ENCODE measurements at places on chromosomes 1 and 21. TPM values are rescaled to one million over a fixed set of nuclear protein-coding genes. Genes with fewer than 3 reads are reported as not detected.
A peak's percentile ranks its signal among the peaks of the same experiment; 100 is the strongest.

The CGN gene
- 0.13 TPM for polyA plus RNA-seq

The PKP1 gene
- not detected for polyA plus RNA-seq

The RABGAP1L gene
- 24.0 TPM for polyA plus RNA-seq

DNA sequence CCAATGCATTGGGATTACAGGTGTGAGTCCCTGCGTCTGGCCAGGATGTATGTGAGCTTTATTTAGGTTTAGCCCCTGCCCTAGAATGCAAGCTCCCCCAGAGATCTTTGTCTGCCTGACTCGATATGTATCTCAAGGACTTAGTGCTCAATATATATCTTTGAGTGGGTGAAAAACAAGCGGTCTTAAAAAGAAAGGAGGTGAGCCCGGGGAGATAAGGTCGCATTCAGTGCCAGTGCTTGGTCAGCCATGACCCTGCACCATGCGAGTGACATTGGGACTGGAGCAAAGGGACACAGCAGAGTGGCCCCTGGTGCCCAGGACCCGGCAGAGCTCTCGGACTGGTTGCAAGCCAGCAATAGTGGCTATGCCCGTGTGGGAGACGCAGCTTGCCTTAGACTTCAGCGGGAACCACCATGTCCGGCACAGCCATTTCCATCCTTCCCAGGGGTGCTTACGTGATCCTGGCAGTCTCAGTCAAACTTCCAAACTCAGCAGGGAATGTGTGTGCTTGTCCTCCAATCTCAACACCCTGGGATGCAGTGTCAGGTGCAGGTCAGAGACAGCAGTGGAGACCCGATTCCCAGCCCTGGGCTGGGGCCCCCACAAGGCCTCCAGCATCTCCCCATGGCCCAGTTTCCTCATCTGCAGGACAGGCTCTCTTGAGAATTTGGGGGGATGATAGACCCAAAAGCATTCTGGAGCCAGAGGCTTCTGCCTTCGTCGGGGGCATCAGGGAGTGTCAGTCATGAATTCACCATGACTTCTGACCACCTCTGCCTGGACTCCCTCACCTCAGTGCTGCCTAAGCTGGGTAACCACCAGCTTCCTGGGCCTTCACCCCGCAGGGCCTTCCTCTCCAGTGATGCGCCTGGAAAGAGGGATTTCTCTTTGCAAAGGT, 1.8 kb downstream of the MX2 start:
- no peak for DNase-seq
- no peaks in the 10 kb centered on the region for H3K27me3 ChIP-seq
- peak overlapping the region; percentile 99 for H3K4me3 ChIP-seq
- no peaks in the 10 kb centered on the region for H3K36me3 ChIP-seq
- peak overlapping the region; percentile 100 for H3K27ac ChIP-seq
- H3K4me1 ChIP-seq, result peaks cover 56% of the 10 kb centered on the region

GRCh38 chr1:53606197-53606596, 132.8 kb downstream of the GLIS1 start:
- H3K4me1 ChIP-seq, result no peaks in the 10 kb centered on the region
- H3K27me3 ChIP-seq, result no peaks in the 10 kb centered on the region
- no peak overlapping the region for H3K4me3 ChIP-seq
- DNase-seq, result no peak
- H3K36me3 ChIP-seq, result no peaks in the 10 kb centered on the region

DNA sequence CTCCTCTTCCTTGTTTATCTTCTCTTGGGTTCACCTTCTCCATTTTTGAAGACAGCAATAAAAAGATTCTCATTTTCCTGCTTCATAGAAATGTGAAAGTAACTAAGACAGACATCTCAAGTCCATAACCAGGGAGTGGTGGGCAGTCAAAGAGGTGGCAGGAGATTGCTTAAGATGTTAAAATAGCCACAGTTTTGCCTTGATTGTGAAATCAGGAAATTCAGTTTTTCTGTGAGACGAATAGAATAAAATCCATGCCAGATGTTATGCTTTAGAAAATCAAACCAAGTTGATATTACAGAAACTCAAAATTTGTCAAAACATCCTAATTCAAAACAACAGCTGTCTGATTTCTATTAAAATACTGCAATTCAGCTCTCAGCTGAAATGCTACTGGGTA, 57.2 kb downstream of the TNN start:
- no peaks in the 10 kb centered on the region for H3K36me3 ChIP-seq
- H3K4me3 ChIP-seq, result no peak overlapping the region
- peaks cover 6% of the 10 kb centered on the region for H3K27me3 ChIP-seq
- peak overlapping the region; percentile 37 for H3K27ac ChIP-seq
- H3K4me1 ChIP-seq, result peaks cover 2% of the 10 kb centered on the region

The KCNA3 gene
- 53.9 TPM for polyA plus RNA-seq

- no peaks in the 10 kb centered on the region for H3K4me1 ChIP-seq
- peaks cover 15% of the 10 kb centered on the region for H3K27me3 ChIP-seq
- no peak overlapping the region for H3K4me3 ChIP-seq
- no peak for DNase-seq
- H3K36me3 ChIP-seq, result peaks cover 11% of the 10 kb centered on the region
These were observed 102.4 kb upstream of the PKN2 start for GRCh38 chr1:88581703-88582102.

- H3K4me1 ChIP-seq, result peaks cover 9% of the 10 kb centered on the region
- no peaks in the 10 kb centered on the region for H3K36me3 ChIP-seq
- DNase-seq, result no peak
- H3K27me3 ChIP-seq, result no peaks in the 10 kb centered on the region
- no peak overlapping the region for H3K4me3 ChIP-seq
These were observed 549.1 kb downstream of the PTBP2 start for GRCh38 chr1:97270508-97271307.

- H3K36me3 ChIP-seq, result no peaks in the 10 kb centered on the region
- no peaks in the 10 kb centered on the region for H3K27me3 ChIP-seq
- no peak overlapping the region for H3K27ac ChIP-seq
- DNase-seq, result no peak
- H3K4me3 ChIP-seq, result no peak overlapping the region
These were observed 241.3 kb downstream of the KCNT2 start for GRCh38 chr1:196366817-196367495.

The SELENBP1 gene
- 0.20 TPM for polyA plus RNA-seq

GRCh38 chr1:166843769-166844596, 4.7 kb downstream of the POGK start:
- no peak overlapping the region for H3K4me3 ChIP-seq
- H3K27ac ChIP-seq, result no peak overlapping the region
- H3K4me1 ChIP-seq, result peaks cover 40% of the 10 kb centered on the region
- no peak for DNase-seq
- peaks cover 17% of the 10 kb centered on the region for H3K36me3 ChIP-seq

- H3K4me1 ChIP-seq, result peaks cover 20% of the 10 kb centered on the region
- H3K27ac ChIP-seq, result no peak overlapping the region
- peak; percentile 39 for DNase-seq
- no peak overlapping the region for H3K4me3 ChIP-seq
- no peaks in the 10 kb centered on the region for H3K36me3 ChIP-seq
- H3K27me3 ChIP-seq, result peaks cover 7% of the 10 kb centered on the region
These were observed 33.4 kb upstream of the TENT5B start for GRCh38 chr1:27045973-27046558.

DNA sequence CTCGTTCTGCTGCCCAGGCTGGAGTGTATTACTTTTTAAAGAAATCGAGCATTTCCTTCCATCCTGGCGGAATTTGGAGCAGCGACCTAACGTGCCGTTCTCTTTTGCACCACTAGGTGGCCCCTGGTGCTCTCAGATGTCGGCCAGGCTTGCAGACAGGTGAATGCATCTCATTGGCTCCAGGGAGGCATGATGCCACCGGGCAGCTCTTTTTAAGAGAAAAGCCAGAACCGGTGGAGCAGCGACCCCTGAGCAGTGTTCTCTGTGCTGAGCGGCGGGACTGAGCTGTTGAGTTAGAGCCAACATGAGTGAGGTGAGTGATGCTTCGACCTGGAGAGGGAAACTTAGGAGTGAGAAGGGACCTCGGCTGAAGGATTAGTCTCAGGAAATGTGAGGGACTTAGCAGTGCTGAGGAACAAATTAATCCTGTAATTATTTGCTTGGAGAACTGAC, at the start of gene PCP4:
Gene PCP4 (plus strand): TSS at position 241 of the 453 bp plus-strand sequence. CDS start 64 bp downstream, at position 305.
- no peaks in the 10 kb centered on the region for H3K36me3 ChIP-seq
- H3K4me3 ChIP-seq, result no peak within 1 kb of the TSS
- no peak for DNase-seq
- peaks cover 20% of the 10 kb centered on the region for H3K27me3 ChIP-seq

- no peaks in the 10 kb centered on the region for H3K4me1 ChIP-seq
- no peaks in the 10 kb centered on the region for H3K36me3 ChIP-seq
- no peak for DNase-seq
- H3K27me3 ChIP-seq, result no peaks in the 10 kb centered on the region
These were observed 339.5 kb upstream of the C1orf87 start for GRCh38 chr1:60413091-60413490.

- no peak overlapping the region for H3K4me3 ChIP-seq
- H3K27ac ChIP-seq, result peak overlapping the region; percentile 97
- H3K4me1 ChIP-seq, result peaks cover 18% of the 10 kb centered on the region
- H3K36me3 ChIP-seq, result no peaks in the 10 kb centered on the region
These were observed 55.2 kb downstream of the SLC9A1 start for GRCh38 chr1:27099587-27100334.

The ZNF678 gene
- polyA plus RNA-seq, result 15.4 TPM

The UBE2U gene
- polyA plus RNA-seq, result not detected

DNA sequence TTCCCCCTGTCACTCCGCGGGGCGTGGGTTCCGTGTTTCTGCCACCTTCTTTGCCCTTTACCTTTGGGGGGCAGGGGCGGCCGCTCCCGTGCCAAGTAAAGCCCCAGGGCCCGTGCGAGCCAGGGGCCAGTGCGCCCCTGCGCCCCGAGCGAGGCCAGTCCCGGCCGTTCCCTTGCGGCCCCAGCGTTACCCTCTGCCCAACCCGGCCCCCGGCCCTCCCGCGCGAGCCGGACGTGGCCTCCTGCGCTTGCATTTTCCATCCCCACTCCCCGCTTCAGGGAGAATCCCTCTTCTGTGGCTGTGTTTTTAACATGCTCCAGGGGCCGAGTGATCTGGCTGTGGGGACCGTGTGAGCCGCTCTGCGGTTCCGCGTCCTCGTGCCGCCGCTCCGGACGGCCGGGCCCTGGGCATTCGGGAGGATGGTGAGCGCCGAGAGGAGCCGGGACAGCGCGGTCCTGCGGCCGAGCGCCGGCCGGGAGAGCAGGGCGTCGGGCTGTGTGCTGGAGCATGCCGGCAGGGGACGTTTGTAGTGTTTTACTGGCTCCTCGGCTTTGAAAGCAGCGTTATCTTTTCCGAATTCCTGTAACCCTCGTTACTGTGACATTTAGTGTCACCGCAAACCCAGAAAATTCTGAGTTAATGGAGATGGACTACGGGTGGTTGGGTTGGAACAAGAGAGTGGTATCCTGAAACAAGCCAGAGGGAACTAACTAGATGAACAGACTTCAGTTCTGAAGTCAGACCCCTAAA, 1.0 kb downstream of the GALNT2 start:
- DNase-seq, result peak; percentile 25
- H3K36me3 ChIP-seq, result no peaks in the 10 kb centered on the region
- peaks cover 62% of the 10 kb centered on the region for H3K4me1 ChIP-seq
- H3K27me3 ChIP-seq, result no peaks in the 10 kb centered on the region
- H3K27ac ChIP-seq, result peak overlapping the region; percentile 88
- peak overlapping the region; percentile 95 for H3K4me3 ChIP-seq

- H3K27ac ChIP-seq, result no peak overlapping the region
- no peaks in the 10 kb centered on the region for H3K36me3 ChIP-seq
- H3K4me1 ChIP-seq, result peaks cover 15% of the 10 kb centered on the region
- no peak overlapping the region for H3K4me3 ChIP-seq
These were observed 30.0 kb downstream of the HIVEP3 start for GRCh38 chr1:41888756-41889155.

The LCE1F gene
- polyA plus RNA-seq, result not detected

The PATJ gene
- polyA plus RNA-seq, result 8.4 TPM

DNA sequence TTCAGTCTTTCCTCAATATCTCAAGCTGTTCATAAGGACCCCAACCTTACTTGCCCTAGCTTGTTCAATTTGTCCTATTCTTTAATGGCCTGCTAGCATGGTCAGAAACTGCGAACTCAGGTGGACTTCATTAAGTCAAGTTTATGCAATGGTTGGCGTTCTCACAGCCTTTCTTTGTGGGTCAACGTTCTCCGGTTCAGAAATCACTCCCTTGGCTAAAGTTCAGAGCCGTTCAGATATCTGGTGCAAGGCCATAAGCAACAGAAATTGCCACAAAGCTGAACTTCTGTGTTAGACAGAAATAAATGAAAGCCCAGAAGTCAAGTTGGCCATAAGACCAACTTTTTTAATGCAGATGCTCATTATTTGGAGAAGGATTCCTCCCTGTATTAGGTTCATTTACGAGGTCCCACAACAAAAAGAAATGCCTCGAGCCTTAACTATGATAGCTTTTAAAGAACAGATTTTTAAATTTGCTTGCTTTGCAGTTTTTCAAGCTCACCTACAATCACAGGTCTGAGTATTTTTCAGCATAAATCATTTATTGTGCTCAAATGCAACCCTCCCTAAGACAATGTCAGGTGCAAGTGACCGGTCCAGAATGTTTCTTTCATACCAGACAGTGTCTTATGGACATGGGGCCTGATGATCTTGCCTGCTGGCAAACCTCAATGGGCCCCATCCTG, 140.2 kb upstream of the COL11A1 start:
- no peak overlapping the region for H3K27ac ChIP-seq
- no peak overlapping the region for H3K4me3 ChIP-seq
- H3K4me1 ChIP-seq, result no peaks in the 10 kb centered on the region
- no peaks in the 10 kb centered on the region for H3K36me3 ChIP-seq

DNA sequence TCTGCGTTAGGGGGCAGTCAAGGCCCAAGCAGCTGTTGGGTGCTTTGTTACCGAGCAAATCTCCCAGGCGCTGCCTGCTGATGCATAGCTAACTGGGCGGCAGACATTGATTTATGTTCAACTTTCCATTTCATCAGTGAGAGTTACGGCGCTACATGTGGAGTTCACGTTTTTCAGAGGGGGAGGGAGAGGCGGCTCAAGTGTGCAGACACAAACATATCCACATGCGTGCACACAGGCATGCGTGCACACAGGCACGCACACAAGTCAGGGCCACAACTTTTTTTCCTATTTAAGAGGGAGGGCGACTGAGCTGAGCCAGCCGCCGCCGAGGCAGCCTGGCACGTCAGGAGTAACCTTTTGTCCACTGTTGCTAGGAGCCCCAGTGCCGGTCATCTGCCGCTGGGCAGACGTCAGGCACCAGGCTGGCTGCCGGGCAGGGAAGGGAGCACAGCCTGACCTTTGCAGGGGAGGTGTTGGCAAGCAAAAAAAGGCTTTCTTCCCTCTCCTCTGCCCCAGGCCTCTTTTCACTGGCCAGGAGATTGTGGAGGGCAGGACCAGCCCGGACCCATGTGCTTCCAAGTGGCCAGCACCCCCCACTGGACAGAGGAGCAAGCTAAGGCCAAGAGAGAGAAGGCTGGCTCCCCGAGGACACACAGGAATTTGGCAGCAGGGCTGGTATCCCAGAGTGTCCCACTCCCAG, 73.3 kb downstream of the MRPL37 start:
- no peak overlapping the region for H3K27ac ChIP-seq
- no peaks in the 10 kb centered on the region for H3K27me3 ChIP-seq
- peaks cover 10% of the 10 kb centered on the region for H3K4me1 ChIP-seq
- no peaks in the 10 kb centered on the region for H3K36me3 ChIP-seq

- H3K36me3 ChIP-seq, result no peaks in the 10 kb centered on the region
- no peak overlapping the region for H3K27ac ChIP-seq
- no peaks in the 10 kb centered on the region for H3K27me3 ChIP-seq
- no peaks in the 10 kb centered on the region for H3K4me1 ChIP-seq
- DNase-seq, result no peak
These were observed 219.3 kb upstream of the GREM2 start for GRCh38 chr1:240831191-240831631.

- DNase-seq, result no peak
- no peaks in the 10 kb centered on the region for H3K4me1 ChIP-seq
- no peak overlapping the region for H3K4me3 ChIP-seq
- no peak overlapping the region for H3K27ac ChIP-seq
These were observed 160.7 kb upstream of the KLHDC7A start for GRCh38 chr1:18320051-18320450.
